ENCODE measurements at places on chromosomes 1 and 21. TPM values are rescaled to one million over a fixed set of nuclear protein-coding genes. Genes with fewer than 3 reads are reported as not detected.

GRCh38 chr1:28983509-28984310 is 69.3 kb downstream of the EPB41 start:
- DNase-seq: no peak

GRCh38 chr1:155300553-155301329 is 497 bp downstream of the PKLR start:
- DNase-seq: no peak

DNA sequence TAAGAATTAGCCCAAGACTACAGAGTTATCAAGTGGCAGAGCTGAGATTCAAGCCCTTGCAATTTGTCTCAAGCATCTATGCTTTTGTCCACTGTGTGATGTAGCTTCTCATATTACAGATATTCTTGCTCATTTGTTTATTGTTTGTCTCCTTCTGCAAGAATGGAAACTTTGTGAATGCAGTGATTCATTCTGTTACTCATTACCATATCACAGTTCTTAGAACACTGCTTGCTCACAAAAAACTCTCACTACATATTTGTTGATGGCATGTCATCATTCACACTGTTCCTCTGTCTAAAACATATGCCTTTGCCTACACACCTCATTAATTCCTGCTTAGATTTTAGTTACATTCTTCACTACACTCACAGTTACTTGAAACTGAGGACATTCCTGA is 1198.9 kb downstream of the PLA2G4A start:
- peak; percentile 14 for DNase-seq

Gene BSND
- 0.06 TPM for polyA plus RNA-seq

Data from right lung (tissue), 10 donors.